ENCODE measurements at places on chromosomes 2 and 18. TPM values are rescaled to one million over a fixed set of nuclear protein-coding genes. Genes with fewer than 3 reads are reported as not detected.

The SMIM21 gene
- not detected for total RNA-seq

The PDE1A gene
- total RNA-seq = under 0.01 TPM

The IL36B gene
- total RNA-seq = not detected

The RUFY4 gene
- not detected for total RNA-seq
